ENCODE measurements at places on chromosomes 6 and 20. TPM values are rescaled to one million over a fixed set of nuclear protein-coding genes. Genes with fewer than 3 reads are reported as not detected.

DNA sequence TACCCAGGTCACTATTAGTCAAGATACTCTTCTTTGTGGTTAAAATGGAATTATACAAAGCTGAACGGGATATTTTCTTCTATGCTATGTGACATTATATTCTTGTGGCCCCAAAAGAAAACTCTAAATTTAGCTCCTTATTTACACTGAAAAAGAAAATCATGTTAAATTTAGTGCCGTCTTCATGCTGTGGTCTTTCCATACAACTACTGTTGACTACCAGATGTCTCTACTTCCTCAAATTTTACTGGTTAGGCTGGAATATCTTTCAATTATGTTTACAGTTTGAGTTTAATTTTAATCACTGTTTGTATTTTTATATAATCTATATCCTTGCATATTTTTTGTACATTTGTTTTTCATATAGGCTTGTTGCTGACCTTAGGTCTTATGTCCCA lies 95.6 kb upstream of the FOXO3 start:
- no peak for DNase-seq

Gene GCM1
- not detected for total RNA-seq

Gene LPA
- not detected for total RNA-seq

DNA sequence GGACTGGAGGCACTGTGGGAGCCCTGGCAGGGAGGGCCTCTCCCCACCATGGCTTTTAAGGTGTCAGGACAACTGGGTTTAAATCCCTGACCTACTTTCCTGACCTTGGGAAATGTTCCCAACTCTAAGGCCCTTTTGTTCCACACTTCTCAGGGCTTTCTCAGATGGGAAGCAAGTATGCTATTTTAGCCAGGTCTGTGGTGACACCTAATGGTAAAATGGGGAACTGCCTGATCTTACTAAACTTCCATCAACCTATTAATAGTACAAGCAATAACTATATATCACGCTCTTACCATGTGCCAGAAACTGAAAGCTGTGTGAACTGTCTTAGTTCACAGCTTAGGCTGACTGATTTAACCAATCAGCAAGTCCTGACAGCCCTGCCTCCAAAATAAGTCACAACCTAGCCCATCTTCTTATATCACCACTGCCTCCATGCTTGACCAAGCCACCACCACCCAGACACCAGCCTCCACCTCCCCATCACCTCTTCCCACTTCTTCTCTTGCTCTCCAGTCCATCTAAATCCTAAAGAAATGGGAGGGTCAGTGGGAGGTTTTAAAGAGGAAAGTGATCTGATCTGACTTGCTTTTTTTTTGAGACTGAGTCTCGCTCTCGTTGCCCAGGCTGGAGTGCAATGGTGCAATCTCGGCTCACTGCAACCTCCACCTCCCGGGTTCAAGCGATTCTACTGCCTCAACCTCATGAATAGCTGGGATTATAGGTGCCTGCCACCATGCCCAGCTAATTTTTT lies 6.9 kb upstream of the BLCAP start:
- peak; percentile 62 for DNase-seq

GRCh38 chr6:33813990-33814985 lies 10.5 kb upstream of the MLN start:
- DNase-seq: no peak

DNA sequence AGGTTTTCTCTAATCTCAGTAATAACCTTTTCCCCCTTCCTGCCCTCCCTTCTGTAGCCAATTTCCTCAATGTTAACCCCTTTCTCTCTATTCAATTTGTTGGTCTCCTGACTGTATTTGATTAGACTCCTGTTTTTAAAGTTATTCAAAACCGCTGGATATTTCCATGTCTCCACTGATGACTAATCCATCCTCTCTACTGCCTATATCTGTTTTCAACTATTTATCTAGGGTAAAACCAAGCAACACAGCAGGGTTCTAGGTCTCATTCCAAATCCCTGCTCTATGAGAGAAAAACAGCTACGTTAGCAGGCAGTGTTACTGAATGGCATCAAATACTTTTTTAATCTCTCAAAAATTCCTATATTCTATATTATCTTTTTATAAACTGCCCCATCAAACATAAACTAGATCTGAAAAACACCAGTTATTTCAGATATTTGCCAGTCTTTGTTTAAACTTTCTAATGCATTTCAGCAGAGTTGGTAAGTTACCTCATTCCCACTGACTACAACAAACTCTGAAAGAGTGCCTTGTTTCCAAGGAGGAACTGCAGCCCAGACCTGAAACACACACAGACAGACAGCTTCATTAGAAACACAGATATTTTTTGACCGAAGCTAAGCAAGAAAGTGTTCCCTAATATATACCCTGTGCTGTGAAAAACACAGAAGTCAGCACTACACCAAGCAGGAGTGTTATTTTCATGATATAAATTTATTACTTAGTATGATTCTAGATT lies 8.2 kb downstream of the RTN4IP1 start:
- no peak for DNase-seq

DNA sequence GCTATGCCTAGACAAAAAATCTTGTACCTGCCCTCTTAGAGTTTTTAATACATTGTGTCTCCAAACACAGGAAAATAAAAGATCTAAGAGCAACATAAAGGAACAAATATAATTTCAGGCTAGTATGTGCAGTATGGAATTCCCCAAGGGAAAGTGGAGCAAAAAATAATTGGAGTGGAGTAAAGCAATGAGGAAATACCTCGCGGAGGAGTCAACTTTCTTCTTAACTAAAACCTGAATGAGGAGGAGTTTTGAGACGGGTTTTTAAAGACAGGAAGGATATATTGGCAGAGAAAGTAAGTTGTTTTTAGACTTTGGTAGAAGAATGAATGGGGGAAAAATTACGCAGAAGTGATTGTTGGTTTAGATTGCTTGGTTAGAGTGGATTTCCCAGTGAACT lies 14.0 kb downstream of the HIVEP1 start:
- no peak for DNase-seq

DNA sequence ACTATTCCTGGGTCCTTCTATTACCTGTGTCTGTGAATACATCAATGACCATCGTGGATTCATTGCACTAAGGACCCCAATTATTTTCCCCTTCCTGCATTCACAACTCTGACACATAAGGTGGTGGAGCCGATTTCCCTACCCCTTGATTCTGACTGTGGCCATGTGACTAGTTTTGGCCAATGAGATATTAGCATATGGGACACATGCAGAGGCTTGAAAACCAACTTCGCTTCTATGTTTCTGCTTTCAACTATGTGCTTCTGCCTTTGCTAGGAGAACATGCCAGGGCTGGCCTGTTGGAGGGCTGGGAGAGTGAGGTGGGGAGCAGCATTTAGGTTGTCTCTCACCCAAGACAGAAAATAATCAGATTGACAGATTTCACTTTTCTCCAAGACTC lies 483.1 kb upstream of the JAG1 start:
- no peak for DNase-seq

DNA sequence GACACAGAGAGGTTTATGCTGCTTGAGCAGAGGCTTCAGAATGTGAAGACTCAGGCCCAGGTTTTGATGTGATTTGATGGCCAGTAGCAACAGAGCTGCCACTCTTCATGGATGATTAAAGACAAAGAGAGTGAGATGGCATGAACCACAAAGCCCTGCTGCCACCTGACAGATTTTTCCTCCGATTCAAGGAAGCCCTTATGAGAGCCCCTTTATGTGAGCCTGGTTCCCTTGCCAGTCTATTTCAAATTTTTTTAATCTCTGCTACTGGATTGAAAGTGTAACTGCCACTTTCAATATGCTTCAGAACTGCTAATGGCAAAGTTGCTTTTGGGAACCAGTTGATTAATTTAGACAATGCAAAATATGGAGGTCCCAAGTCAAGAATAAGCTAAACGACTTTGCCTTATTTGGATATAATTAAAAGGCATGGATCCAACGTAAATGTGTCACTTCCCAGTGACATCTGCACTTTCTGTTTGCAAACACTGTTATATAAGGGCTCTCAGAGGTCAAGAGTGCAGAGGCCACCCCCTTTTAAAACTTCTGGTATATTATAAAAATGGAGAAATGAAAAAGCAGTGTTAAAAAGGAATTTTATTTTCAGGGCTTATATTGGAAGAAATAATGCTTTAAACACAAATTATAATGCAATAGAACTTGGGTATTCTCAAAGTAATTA lies 238.9 kb upstream of the FLRT3 start:
- DNase-seq: no peak

Gene TTK
- 0.51 TPM for total RNA-seq

DNA sequence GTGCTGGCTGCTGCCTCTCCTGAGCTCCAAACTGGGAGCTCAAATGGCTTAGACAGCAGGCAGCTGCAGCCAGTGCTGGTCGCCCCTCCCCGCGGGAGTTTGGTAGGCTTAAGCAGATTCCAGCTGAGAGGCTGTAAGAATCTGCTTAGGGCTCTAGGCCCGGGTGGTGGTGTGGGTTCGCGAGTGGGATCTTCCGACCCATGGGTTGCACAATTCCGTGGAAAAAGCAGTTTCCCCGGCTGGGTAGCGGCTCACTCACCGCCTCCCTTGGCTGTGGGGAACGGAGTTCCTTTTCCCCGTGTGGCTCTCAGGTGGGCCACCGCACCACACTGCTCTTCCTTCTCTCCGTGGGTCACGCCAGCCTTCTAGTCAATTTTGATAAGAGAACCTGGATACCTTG lies 232.5 kb downstream of the PKHD1 start:
- DNase-seq: no peak

- DNase-seq: no peak
Observed at GRCh38 chr20:52799130-52799529, 173.0 kb upstream of the TSHZ2 start.

DNA sequence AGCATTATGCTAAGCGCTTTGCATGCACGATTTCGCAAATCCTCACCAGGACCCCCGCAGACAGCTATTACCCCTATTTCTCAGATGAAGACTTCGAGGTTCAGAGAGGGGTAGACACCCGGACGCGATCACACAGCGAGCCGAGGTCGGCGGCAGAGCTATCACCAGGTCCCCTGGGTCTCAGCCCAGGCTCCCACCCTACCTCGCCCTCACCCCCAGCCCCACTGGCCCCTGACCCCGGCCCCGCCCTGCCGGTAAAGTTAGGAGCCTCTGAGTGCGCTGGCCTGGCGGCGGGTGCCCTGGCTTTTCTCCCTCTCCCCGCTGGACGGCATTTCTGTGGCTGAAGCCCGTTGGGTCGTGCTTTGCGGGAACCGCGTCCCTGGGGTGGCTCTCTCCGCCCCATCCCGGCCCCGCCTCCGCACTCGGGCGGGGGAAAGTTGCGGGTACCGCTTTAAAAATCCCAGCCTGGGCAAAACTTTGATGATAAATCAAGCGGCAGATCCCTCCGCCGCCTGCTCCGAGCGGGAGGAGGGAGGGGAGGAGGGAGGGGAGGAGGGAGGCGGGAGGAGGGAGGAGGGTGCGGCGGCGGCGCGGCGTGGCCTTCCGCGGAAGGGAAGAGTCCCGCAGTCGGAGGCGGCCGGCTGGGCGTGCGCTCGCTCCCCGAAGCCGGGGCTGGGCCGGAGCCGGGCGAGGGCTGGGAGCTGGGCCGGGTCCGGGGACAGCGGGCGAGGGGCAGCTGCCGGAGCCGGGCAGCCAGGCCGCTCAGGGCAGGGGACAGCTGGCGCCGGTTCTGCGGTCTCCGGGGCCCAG lies at the start of gene VSTM2L:
Gene VSTM2L, plus strand, starts transcription at position 624 of the 810 bp plus-strand sequence. CDS start 224 bp downstream, outside the sequence.
- peak; percentile 72 for DNase-seq

- DNase-seq: no peak
Observed at GRCh38 chr20:10240655-10241054, 22.0 kb downstream of the SNAP25 start.

DNA sequence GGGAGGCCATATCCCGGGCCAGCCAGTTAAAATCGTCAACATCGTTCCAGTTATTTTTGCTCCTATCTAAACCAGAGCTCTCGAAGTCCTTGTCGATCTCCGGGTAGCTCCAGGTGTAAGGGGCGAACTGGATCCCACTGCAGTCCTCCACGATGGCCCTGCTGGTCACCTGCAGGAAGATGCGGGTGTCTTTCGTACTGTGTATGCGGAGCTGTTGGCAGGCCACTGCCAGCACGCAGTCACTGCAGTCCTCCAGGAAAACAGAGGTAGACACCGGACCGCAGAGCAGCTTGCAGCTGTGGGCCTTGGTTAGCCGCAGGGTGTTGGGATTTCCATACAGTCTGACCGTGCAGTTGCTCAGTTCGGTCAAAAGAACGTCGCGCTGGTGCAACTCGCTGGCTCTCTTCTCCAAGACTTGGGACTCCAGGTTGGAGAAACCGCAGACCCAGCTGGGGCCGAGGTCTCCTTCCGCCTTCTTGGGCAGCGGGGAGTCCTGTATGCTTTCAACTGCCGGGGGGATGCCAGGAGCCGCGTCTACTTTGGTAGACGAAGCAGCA lies 742 bp downstream of the TBCC start:
- peak; percentile 19 for DNase-seq

- DNase-seq: peak; percentile 72
Observed at GRCh38 chr6:118896339-118897136, 2.6 kb downstream of the ASF1A start.

Gene ARMH2
- total RNA-seq: not detected

Gene KCTD20
- total RNA-seq: 45.2 TPM

DNA sequence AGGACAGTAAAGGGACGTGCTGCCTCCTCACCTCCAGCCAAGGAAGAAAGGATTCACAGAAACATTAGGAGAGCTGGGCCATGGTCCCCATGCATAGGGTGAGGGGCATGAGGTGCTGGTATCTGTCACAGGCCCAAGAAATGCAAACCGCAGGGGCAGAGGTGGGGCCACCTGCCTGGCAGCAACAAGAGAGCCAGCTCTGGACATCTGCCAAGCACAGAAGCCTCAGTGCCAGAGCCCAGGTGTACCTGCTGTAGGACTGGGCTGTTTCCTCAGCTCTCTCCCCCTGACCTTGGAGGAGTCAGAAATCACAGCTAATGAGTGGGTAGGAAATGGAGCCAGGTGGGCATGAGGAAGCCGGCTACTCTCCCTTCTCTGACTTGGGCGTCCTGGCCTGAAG lies 45.3 kb downstream of the SLC2A12 start:
- DNase-seq: no peak

DNA sequence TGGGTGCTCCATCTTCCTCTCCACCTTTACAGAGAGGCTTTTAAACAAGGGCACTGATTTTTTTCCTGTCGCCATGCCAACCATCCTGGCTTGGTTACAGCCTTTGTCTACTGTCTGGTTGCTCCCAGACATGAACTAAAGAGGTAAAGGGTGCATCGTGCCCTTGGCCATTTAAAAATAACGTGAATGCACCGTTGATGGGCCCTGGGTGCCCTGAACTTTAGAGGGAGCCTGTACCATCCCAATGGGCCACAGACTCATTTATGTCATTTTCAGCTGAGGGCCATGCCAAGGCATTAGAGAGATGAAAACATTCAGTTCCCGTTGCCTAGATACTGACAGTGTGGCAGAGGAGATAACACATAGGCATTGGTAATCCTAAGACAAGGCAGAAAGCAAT lies 23.3 kb downstream of the TMC2 start:
- no peak for DNase-seq

DNA sequence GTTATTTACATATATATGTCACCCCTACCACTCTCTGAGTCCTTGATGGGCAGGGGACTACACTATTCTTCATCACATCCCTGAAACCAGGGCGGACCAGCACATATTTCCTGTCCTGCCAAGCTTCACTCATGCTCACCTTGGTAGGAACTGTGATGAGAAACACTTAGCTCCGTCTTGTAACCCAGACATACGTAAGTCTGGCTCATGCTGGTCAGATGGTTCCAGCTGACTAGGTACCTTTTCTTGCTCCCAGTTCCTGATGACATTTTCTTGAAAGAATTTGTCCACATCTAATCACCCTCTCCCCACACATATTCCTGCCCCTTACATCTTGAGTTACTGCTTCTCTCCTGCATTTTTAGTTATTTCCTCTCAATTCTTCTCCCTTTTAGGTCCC lies 122.2 kb upstream of the MYLIP start:
- no peak for DNase-seq
